ENCODE measurements at places on chromosomes 12 and 14.

GRCh38 chr12:115149685-115150378 is 465.9 kb upstream of the TBX3 start:
- no peak for ATAC-seq

- no peak for ATAC-seq
Observed at GRCh38 chr12:76804435-76804976, 40.6 kb downstream of the ZDHHC17 start.

GRCh38 chr14:102737402-102738372 is 39.6 kb upstream of the TRAF3 start:
- no peak for ATAC-seq

DNA sequence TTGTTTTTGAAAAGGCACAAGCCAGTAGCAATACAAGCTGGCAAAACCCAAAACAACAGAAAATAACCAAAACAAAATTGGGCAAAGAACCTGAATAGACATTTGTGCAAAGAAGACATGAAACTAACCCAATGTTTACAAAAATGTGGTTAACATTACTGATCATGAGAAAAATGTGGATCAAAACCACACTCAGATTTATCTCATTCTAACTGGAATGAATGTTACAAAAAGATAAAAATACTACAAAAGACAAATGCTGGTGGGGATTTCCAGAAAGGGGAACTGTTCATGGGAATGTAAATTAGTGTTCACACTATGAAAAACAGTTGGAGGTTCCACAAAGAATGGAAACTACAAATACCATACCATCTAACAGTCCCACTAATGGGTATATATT is 26.6 kb downstream of the ASCL4 start:
- ATAC-seq: no peak

DNA sequence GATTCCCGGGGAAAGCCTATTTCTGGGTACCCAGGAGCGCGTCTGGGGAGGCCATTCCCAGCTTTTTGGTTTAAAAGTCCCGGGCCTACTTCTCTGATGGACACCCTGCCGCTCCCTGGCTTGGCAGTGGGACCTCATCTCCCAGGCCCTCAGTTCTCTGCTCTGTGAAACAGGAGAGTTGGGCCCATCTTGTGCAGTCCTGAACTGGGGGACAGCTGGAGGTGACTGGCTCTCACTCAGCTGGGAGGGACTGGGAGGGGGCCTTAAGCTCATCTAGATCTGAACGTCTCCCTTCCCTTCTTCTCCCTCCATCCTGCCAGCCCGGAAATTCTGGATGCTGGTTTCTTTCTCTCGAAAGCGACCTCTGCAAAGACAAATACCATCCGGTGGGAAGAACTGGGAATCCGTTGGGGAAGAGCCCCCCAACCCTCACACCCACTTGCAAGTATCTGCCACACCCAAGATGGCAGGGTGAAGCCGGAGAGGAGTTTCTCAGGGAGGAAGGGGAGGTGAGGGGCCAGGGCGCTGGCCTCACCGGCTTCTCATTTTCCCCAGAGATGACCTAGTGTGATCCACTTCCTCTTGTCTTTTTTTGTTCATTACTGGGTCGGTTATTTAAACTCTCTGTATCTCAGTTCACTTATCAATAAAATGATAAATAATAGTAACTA is 1.4 kb downstream of the RIN3 start:
- ATAC-seq: no peak

DNA sequence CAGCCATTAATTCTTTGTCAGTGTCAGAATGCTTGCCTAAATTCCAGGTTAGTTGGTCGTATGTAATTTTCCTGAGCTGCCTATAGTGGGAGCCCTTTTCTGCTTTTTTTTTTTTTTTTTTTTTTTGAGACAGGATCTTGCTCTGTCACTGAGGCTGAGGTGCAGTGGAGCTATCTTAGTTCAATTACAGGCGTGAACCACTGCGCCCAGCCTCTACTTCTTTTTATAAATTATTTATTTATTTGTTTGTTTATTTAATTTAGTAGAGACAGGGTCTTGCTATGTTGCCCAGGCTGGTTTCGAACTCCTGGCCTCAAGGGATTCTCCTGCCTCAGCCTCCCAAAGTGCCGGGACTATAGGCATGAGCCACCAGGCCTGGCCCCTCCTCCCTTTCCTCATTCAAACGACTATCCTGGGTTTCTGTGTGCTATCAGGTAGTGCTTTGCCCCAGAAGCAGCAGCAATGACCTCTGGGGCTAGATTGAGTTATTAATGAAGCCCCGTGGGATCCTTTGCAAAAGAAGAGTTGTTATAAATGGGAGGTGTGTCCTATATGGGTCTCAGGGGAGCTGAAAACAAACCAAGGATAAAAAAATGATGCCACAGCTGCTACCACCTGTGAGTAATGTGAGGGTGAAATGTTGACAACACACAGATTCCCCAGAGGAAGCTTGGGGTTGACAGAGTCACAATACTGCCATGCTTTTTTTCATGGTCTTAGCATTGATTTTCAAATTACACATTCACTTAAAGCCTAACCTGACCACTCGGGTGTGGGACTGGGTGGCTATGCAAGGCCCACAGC is 34.6 kb upstream of the NFKBIA start:
- no peak for ATAC-seq

DNA sequence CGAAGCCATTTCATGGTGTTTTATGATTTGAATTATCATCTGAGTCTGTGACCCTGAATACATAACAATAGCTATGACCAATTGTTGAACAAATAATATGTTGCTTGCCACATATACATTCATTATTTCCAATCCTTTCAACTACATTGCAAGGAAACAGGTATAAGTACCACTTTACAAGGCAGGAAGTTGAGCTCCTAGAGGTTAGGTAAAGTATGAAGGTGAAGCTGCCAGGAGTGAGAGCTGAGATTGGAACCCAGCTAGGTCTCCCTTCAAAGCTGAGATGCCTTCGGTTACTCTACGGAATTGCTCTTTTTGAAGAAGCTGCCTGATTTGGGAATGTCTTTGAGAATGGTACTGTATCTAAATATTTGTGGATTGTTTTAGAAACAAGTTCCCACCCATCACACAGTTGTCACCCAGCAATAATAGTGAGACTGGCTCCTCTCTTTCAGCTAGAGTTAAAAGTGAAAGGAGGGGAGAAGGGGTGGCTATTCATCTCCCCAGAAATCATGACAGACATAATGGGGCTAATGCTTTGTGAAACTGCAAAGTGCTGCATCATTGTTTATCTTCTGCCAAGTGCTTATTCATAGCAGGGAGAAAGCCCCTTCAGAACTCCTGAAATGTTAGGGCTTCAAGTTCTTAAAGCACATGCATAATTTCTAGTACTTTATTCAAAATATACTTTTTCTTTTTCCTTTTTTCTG is 75.9 kb upstream of the AMIGO2 start:
- ATAC-seq: no peak

DNA sequence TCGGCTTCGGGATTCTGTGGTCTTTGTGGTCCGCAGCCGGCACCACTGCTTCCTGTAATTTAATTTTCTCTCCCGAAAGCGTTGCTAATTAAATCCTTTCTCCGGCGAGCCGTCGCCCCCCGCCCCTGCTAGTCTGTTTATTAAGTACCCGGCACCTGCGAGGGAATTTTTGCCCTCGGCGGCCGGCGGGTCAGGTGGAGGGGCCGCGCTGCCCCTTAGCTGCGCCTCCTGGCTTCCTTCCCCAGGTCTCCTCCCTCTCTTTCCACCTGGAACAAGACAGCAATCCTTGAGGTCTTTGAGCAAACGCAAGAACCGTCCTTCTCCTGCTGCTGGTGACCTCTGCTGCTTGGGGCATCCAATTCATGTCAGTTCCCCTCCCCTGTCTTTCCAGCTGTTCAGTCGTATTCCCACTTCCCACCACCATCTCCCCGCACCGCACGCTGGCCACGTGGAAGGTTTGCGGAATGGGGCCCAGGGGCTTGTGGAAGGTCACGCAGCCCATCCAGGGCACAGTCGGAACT is 16.2 kb downstream of the ZDHHC22 start:
- ATAC-seq: no peak

DNA sequence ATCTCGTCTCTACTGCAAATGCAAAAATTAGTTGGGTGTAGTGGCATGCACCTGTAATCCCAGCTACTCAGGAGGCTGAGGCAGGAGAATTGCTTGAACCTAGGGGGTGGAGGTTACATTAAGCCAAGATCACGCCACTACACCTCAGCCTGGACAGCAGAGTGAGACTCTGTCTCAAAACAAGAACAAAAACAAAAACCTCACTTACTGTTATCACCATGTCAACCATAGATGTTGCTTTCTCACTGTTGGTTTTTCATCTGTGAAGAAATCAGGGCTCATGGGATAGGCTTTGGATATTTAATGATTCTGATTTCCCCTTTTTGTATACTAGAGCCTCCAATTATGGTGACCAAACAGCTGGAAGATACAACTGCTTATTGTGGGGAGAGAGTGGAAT is 49.7 kb upstream of the CHPT1 start:
- no peak for ATAC-seq
